ENCODE measurements at places on chromosomes 12 and 14. TPM values are rescaled to one million over a fixed set of nuclear protein-coding genes. Genes with fewer than 3 reads are reported as not detected.

The FLRT2 gene
- 0.91 TPM for total RNA-seq

The IL23A gene
- total RNA-seq, result not detected

The OR10A7 gene
- not detected for total RNA-seq

DNA sequence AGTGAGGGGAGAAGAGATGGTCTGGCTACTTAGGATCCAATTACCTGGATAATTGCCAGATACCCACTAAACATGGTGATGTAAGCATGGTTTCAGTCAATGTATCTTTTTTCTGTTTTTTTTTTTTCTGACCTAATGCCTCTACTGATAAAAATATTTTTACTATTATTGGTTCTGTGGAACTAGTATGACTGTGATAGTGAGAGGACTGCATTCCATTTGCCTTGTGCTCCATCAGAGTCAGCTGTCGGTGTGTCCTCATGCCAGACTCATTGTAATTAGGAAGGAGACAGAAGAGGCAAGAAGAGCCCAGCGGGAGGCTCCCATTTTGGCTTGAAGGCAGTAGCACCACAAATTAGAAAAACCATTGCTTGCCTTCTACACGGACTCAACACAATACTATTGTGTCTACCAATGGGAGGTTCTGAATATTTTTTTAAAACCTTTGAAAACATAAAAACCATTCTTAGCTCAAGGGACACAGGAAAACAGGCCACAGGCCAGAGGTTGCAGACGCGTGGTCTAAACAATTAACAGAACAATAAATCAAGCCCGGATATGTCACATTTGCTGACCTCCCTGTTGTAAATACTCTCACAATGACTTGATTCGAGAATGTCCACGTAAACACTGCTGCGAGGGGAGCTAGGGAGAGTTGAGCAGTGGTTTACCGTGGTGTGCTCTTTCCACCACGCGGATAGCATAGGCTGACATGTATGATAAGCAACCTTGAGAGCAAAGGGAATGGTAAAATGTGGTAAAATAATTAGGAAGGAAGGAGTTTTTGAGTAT is 13.5 kb upstream of the DCP1B start:
- DNase-seq, result no peak
- no peaks in the 10 kb centered on the region for H3K27me3 ChIP-seq
- peak overlapping the region; percentile 59 for H3K27ac ChIP-seq
- H3K4me3 ChIP-seq, result no peak overlapping the region
- H3K4me1 ChIP-seq, result peaks cover 11% of the 10 kb centered on the region

GRCh38 chr12:25123126-25123525 is 71.8 kb downstream of the DNAI7 start:
- no peak overlapping the region for H3K4me3 ChIP-seq
- H3K27ac ChIP-seq, result no peak overlapping the region
- no peaks in the 10 kb centered on the region for H3K27me3 ChIP-seq
- H3K4me1 ChIP-seq, result no peaks in the 10 kb centered on the region
- H3K36me3 ChIP-seq, result no peaks in the 10 kb centered on the region

DNA sequence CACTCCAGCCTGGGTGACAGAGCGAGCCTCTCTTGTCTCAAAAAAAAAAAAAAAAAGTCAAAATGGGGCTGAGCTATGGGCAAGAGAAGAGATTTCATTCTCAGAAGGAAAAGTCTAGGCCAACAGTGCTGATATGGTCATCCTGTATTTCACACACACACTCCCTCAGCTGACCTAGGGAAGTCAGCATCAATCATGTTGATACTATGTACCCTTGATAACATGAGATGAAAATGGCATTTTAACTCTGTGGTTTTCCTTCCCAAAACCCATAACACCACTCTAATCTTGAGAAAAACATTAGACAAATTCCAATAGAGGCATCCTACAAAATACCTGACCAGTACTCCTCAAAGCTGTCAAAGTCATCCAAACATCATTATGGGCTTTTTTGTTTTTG is 2.3 kb upstream of the NEMP1 start:
- H3K36me3 ChIP-seq, result no peaks in the 10 kb centered on the region
- no peak overlapping the region for H3K4me3 ChIP-seq
- H3K27me3 ChIP-seq, result no peaks in the 10 kb centered on the region
- DNase-seq, result no peak

DNA sequence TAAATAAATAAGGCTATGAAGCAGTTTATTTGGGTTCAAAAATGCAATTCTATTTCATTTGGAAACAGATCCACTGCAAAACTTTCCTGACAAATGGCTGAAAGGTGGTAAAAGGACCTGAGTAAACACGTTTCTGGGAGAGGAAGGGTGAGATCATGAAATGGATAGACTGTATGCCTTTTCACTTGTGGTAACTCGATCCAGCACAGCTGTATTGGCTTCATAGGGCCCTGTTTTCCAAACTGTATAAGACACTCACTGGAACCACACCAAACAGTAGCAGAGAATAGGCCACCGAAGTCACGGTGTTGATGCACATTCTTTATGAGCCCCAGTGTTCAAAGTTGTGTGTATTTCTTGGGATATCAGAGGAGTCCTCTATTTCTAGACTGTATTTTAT is 325.2 kb upstream of the DIO2 start:
- no peaks in the 10 kb centered on the region for H3K36me3 ChIP-seq
- H3K27ac ChIP-seq, result no peak overlapping the region

DNA sequence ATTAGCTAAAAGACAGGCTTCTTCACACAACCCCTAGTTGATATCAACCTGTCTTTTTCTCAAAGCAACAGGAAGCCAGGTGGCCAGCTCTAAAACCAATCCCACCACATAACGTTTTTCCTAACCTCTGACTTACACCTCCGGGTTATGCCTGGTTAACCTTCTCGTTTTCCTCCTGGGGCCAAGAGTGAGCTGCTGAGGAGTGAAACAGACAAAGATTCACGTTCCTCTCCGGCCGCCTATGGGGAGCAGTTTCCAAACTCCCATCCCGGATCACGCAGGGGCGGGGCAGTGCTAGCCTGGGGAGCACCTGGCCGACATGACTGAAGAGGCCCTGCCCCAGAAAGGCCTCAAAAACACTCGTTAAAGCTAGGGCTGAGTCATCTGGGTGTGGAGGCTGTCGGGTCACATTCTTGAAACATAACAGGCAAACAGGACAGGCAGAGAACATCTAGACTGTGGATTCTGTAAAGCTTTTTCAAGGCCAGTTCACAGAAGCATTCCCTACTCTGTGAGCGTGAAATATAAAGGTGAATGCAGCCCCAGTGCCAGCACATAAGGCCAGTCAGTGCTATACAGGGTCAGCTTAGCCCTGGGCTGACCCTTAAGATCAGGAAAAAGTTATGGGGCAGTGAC is 25.9 kb upstream of the LGALS3 start:
- no peaks in the 10 kb centered on the region for H3K27me3 ChIP-seq
- no peaks in the 10 kb centered on the region for H3K36me3 ChIP-seq
- peaks cover 72% of the 10 kb centered on the region for H3K4me1 ChIP-seq

GRCh38 chr12:96456265-96456974 is 33.0 kb upstream of the CFAP54 start:
- peaks cover 4% of the 10 kb centered on the region for H3K4me1 ChIP-seq
- H3K36me3 ChIP-seq, result no peaks in the 10 kb centered on the region
- H3K27me3 ChIP-seq, result no peaks in the 10 kb centered on the region
- DNase-seq, result no peak

DNA sequence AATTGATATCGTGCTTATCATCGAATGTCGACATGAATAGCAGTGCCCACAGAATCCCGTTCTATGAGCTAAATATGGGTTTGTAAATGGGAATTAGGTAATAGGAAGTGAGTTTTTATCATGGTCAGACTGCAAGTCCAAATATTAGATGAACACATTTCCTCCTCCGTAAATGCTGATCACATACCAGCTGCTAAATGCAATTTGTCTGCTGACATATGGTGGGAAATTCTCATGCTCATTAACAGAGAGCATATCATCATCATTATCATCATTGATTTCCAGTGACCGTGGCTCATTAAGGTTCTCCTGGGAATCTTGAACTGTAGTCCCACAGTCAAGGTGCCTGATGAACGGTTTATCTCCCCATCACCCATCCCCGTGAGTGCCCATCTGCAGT is 998.8 kb upstream of the TMEM132C start:
- no peaks in the 10 kb centered on the region for H3K4me1 ChIP-seq
- no peaks in the 10 kb centered on the region for H3K36me3 ChIP-seq
- DNase-seq, result no peak
- no peaks in the 10 kb centered on the region for H3K27me3 ChIP-seq
- H3K4me3 ChIP-seq, result no peak overlapping the region

DNA sequence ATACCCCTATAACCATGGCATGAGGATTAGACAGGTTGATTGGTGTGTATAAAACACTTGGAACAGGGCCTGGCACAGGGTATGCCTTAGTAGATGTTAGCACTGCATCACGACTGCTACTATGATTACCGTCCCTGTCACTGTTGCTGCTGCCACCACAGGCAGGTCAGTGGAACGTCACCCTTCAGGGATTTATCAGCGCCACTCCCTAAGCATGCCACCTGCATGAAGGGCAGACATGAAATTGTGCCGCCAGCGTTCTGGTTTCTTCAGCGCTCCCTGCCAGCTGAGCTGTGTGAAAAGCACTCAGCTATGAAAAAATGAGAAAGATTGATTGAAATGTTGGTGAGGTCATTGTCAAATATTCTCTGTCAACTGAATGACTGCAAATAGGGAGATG is 477.0 kb downstream of the DPF3 start:
- H3K36me3 ChIP-seq, result no peaks in the 10 kb centered on the region
- H3K27ac ChIP-seq, result no peak overlapping the region
- no peak for DNase-seq
- no peak overlapping the region for H3K4me3 ChIP-seq
- no peaks in the 10 kb centered on the region for H3K27me3 ChIP-seq

- no peak overlapping the region for H3K27ac ChIP-seq
- DNase-seq, result no peak
- H3K4me3 ChIP-seq, result no peak overlapping the region
- no peaks in the 10 kb centered on the region for H3K27me3 ChIP-seq
- H3K36me3 ChIP-seq, result no peaks in the 10 kb centered on the region
Measured at GRCh38 chr12:117684471-117684870, 284.3 kb downstream of the KSR2 start.

GRCh38 chr14:50085570-50086320 is 30.6 kb downstream of the VCPKMT start:
- H3K4me1 ChIP-seq, result peaks cover 2% of the 10 kb centered on the region
- H3K27me3 ChIP-seq, result no peaks in the 10 kb centered on the region
- H3K27ac ChIP-seq, result no peak overlapping the region
- no peak overlapping the region for H3K4me3 ChIP-seq
- peaks cover 8% of the 10 kb centered on the region for H3K36me3 ChIP-seq
- no peak for DNase-seq

DNA sequence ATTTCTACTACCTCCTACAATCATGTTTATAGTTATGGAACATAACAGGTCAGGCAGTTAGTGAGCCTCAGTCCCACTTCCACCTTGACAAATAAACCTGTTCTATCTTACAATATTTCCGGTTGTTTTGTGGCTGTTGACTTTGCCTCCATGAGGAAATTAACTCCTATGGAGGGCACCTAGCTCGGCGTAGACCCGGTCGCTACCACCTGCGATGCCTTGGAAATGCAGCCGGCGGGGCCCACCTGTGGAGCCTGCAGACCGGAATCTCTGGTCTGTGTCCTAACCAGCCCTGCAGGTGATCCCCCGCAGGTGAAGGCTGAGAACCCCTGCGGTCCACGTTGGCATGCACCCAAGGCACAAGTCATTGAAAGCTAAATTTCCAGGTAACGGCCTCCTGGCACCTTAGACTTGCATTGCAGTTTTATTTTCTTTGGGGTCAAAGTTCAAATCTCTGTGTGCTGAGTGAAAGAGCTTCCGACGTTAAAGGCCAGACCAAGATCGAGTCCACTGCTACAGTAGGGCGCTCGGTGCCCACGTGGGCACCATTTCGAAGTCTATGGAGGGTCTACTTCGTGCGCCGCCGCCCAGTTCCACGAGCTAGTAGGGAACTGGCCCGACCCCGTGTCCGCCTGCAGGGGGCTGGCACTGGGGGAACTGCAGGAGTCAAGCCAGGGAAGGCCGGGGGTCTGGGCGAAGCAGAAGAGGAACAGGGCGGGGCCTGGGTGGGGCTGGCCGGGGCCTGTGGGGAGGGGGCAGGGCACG is 782 bp upstream of the PIWIL1 start:
- no peaks in the 10 kb centered on the region for H3K4me1 ChIP-seq
- DNase-seq, result peak; percentile 73
- H3K27ac ChIP-seq, result no peak overlapping the region
- no peaks in the 10 kb centered on the region for H3K36me3 ChIP-seq
- no peak overlapping the region for H3K4me3 ChIP-seq
- H3K27me3 ChIP-seq, result no peaks in the 10 kb centered on the region

- H3K4me1 ChIP-seq, result no peaks in the 10 kb centered on the region
- H3K27me3 ChIP-seq, result no peaks in the 10 kb centered on the region
- H3K4me3 ChIP-seq, result no peak overlapping the region
- no peak overlapping the region for H3K27ac ChIP-seq
- no peak for DNase-seq
Measured at GRCh38 chr14:31154956-31155355, 52.6 kb downstream of the HECTD1 start.

DNA sequence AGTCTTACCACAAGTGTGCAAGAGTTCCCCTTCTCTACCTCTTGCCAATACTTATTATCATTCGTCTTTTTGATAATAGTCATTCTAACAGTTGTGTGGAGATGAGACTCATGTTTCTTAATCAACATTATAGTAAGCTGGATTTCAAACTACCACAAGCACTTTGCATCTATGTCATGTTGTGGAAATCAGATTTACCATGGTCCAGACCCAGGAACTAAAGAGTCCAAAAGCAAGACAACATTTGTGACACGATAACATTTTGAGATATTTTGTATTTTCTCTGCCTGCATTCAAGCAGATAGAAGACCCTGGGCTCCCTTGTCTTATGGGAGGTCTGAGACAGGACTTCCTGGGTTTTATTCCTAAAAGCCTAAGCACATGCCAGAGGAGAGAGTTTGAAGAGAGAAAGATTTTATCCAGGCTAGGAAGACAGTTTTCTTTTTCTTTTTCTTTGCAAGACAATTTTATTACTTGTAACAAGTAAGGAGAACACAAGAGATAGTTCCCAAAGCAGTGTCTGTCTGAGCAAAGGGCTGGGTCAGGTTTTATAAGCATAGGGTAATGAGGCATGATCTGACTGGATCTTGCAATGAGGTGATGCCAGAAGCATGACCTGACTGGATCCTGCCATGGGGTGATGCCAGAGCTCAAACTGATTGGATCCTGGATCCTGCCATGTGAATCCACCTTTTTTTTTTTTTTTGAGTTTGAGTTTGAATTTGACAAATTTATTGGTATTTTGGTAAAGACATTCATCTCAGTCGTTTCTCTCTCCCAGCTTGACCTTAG is 180.5 kb upstream of the HMGA2 start:
- H3K4me1 ChIP-seq, result no peaks in the 10 kb centered on the region
- H3K36me3 ChIP-seq, result no peaks in the 10 kb centered on the region
- DNase-seq, result no peak
- no peak overlapping the region for H3K4me3 ChIP-seq
- H3K27me3 ChIP-seq, result no peaks in the 10 kb centered on the region

Data from upper lobe of left lung (tissue), 6 donors.